ENCODE measurements at places on chromosomes 12 and 14. TPM values are rescaled to one million over a fixed set of nuclear protein-coding genes. Genes with fewer than 3 reads are reported as not detected.

The DCN gene
- total RNA-seq: 1,107 TPM

The SERPINA4 gene
- total RNA-seq: not detected

The SALL2 gene
- total RNA-seq: 3.3 TPM

The GSC gene
- total RNA-seq: 9.4 TPM

The SMOC1 gene
- 25.7 TPM for total RNA-seq

The BHLHE41 gene
- total RNA-seq: 4.7 TPM

The ART4 gene
- not detected for total RNA-seq

The TFCP2 gene
- 8.3 TPM for total RNA-seq

The GPR162 gene
- total RNA-seq: 1.4 TPM

The SMIM41 gene
- not detected for total RNA-seq

The TMEM119 gene
- 362 TPM for total RNA-seq

The HOXC12 gene
- total RNA-seq: under 0.01 TPM

The NRXN3 gene
- total RNA-seq: 1.8 TPM

The GPR84 gene
- total RNA-seq: not detected

The CCND2 gene
- 2.5 TPM for total RNA-seq

The RAB2B gene
- total RNA-seq: 27.4 TPM

The GPX2 gene
- not detected for total RNA-seq

The SLC39A5 gene
- not detected for total RNA-seq

The KRT3 gene
- not detected for total RNA-seq

The GALNT6 gene
- total RNA-seq: 9.8 TPM

The LRFN5 gene
- total RNA-seq: under 0.01 TPM

The SDSL gene
- 6.5 TPM for total RNA-seq

The JAG2 gene
- 3.3 TPM for total RNA-seq

The TAOK3 gene
- 27.9 TPM for total RNA-seq

The RILPL1 gene
- 16.3 TPM for total RNA-seq

The TAS2R7 gene
- not detected for total RNA-seq

The TCHP gene
- 7.7 TPM for total RNA-seq

The PDE3A gene
- total RNA-seq: 14.8 TPM

The KLHL33 gene
- 0.36 TPM for total RNA-seq

The C12orf50 gene
- total RNA-seq: not detected

The C1R gene
- 313 TPM for total RNA-seq

The CD9 gene
- 19.4 TPM for total RNA-seq

Measured in osteoblast (primary cell).